ENCODE measurements at places on chromosomes 1 and 21.

DNA sequence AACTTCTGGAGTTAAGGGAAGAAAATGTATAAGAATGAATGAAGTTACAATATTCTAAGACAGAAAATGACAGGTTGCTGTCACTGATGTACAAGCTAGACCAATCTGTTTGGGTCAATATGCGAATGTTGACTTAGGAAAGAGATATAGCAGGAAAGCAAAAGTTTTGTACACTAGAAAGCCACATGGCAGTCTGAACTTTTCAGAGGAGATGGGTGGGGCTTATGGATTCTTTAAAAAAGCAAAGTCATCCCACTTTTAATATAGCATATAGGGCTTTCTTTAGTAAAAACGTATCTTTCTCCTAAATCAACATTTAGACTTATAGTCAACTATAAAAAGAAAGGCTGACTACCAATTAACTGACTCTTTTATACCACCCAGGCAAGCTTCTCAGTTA, 381.2 kb downstream of the PTPRC start:
- no peak for DNase-seq

DNA sequence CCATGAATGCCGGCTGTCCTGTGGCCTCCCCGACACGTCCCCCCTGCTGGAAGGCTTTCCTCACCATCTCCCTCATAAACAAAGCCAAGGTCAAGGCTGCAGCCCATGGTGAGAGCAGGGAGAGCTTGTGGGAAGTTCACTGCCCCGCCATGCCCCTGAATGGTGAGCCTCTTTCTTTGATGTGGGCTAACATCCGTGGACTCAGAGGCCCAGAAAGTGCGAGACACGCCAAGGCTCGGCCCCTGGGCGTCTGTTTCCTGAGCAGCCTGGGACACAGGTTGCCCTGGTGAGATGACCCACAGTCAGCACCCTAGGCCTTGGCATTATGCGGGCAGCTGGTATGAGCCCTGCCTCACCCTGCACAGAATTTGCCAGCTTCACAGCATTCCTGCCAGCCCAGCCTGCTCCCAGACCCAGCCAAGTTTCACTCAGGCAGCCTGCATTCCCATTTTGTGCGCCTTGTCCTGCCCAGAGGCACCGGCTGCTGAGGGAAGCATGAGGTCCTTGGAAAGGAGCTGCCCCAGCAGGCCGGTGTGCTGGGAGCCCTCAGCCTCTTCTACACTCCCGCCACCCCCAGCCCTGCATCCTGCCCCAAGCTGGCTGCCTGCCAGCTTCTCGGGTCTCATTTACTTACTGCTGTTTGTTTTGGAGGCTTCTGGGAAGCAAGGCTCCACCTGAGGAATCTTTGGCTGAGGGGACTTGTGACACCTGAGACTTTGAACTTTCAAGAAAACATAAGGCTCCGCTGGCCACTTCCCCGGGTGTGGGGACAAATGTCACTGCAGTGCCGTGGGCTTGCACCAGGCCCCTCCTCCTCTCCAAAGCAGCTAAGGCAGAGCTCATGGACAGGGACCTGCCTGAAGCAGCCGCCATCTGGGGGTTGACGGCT, 31.9 kb downstream of the NEK2 start:
- peak; percentile 20 for DNase-seq

GRCh38 chr1:202577381-202577780, 132.9 kb downstream of the SYT2 start:
- no peak for DNase-seq

DNA sequence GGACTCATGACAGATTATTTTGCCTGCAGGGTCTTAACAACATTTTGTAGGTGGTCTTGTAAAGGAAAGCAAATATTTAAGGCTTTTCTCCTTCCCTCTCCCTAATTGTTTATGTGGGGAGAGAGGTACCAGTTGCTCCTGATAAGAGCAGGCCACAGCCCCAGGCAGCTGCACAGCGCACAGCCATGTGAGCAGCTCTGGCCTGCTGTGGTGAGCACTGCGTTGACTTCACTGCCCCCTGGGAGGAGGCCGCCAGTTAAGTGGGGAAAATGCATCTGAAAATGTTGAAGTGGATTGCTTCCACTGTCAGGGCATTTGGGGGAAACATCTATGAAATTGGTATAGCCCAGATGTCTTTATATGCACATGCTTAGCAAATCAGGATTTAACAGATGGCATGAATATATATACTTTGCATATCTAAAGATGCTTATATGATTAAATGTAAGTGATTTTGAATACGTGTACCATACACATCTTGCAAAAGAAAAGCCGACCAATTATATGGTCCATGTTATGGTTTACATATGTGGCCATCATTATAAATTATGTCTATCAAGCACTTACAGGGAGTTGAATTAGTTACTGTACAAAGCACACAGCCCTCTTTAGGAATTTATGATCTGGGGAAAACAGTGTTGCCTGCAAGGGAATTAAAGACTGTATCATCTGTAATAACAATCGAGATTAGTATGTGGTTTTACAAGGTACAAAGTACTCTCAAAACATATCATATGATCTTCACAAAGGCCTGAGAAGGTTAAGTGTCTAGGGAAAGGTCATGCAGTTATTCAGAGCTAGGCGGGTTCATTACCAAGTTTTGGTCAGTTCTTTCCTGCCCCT, 132.1 kb downstream of the RHOU start:
- no peak for DNase-seq

- no peak for DNase-seq
Observed at GRCh38 chr1:115092175-115092574, 2.9 kb upstream of the TSPAN2 start.

DNA sequence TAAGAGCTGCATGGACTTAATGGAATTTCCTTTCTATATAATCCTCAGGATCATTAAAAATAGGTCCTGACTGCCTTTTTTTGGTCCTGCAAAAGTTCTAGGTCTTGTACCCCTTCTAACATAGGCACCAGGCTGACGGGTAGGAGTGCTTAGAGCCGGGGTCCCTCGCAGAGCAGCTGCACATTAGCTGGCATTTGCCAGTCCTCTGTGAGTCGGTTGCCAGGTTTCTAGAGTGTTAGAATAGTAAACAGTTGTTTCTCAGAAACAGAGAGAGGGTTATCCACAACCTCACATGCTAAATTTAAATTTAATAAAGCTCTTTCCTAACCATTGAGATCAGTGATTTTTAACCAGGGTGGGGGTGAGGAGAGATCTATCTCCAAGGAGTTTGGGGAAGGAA, 35.4 kb upstream of the HEATR1 start:
- no peak for DNase-seq

DNA sequence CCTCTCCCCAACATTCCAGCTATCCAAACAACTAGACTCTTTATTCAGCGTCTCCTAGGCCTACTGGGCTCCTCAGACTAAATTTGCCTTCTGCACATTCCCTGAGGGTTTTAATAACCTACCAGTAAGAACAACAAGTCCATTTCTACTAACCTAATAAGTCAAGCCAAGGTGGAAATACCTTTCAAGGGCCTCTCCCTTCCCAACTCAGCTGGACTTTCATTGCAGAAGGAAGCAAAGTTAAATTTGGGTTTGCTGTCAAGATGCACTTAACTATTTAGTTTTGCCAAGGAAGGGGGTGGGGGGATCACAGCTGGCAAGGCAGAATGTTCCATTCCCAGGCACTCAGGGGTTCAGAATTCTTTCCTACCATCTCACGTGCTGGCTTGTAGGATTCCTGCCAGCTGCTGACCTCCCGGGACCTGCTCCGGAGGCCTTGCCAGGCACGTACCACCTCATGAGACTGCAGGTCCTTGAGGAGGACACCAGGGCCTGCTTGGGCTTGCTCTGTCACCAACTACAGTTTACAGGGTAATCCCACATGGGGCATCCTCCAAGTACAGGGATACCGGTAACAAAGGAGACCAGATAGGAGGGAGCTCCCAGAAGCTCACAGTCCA, 29.8 kb downstream of the SLC30A1 start:
- DNase-seq = no peak

GRCh38 chr1:9289711-9290485, 2.8 kb upstream of the SPSB1 start:
- no peak for DNase-seq

DNA sequence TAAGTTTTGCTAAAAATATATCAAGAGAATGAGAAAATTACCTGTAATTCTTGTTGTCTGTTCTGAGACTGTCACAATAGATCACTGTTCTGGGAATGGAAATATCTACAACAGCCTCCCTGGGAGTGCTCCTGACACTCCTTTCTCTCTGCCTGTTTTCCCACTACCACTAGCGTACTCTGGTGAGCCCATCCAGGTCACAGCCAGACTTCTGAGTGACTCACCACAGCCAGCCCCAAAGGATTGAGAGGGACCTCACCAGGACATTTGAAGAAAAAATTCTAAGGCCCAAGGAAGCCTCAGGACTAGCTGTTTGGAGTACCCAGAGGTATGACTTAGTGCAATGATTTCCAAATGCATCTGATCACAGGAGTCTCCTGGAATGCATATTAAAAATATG, 39.0 kb upstream of the TADA1 start:
- no peak for DNase-seq

DNA sequence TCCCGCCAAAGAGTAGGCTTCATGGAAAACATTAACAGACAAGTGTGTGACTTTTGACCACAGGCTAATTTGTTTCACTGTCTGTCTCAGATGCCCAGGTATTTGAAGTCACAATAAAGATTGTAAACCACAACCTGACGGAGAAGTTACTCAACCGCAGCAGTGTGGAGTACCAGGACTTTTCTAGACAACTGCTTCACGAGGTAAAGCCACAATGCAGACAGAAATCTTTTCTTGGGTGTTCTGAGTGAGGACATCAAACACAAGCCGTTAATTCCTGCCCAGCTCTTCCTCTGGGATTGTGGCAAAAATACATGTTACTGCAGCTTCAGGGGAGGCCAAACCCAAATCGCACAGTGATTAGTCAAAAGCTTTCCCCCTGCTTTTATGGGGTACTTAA, 31.0 kb downstream of the UMODL1 start:
- DNase-seq = no peak

DNA sequence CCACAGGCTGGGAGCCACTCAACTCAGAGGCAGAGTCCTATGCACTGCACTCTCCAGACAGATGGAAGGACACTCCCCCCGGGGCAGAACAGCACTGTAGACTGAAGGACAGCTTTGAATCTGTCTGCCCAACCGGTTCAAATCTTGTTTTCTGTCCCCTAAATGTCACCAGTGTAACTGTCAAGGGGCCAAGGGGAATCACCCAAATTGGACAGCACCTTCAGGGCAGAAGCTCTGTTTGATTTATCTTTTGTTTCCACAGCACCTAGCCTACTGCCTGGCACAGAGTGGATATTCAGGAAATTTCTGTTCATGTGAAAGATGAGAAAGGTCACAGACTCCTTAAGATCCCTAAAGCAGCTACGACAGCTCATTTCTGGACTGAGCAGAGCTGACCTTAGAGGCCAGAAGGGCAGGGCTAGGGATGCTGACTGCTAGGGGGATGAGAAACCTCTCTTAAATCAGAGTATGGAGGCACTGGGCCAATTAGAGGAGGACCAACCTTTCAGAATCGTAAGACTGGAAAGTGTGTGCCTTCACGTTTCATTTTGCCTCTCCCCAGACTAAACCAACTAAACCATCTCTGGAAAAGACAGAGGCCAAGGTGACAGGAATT, 41.0 kb downstream of the ITPKB start:
- DNase-seq = no peak

DNA sequence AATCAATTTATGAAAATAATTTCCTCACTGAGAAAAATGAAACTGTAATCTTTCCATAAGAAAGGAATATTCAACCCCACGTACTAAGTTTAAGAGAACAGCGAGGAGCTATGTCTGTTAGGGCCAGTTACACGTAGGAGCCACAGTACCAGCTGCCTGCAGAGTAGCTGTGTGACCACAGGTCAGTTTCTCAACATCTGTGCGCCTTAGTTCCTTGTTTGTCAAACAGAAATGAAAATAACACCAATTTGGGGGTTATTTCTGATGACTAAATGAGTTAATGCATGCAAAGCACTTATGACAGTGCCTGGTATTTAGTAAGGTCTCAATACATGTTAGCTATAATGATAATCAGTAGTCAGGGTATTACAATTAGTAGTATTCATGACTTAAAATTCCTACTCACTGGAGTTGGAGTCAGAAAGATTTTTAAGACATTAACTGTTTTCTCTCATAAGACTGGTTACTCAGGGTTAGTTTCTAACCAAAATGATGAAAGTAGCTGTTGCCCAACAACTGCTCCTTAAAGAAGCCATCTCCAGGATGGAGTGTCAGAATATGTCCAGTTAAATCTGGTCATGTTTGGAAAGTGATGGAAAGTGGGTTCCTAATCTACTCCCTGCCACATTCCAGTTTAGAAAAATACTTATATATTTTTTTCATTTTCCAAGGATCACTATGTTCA, 85.8 kb upstream of the ZNF648 start:
- no peak for DNase-seq

DNA sequence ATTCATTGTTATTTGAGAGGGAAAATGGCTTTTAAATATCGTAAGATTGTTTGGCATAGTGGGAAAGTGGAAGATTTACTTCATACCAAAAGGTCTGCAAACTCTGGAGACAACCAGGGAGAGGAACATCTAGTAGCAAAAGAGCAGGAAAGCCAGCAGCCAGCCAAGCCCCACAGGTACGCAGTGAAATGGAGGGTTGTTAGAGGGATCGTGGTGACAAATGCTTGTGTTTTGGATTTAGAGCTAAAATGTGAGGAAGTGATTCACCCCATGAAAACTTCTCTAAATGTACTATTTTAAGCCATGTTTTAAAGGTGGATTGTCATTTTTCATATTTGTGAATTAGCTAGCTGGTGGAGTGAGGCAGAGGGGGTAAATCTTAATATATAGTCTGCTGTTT, 69.3 kb downstream of the RPS6KC1 start:
- DNase-seq = no peak

DNA sequence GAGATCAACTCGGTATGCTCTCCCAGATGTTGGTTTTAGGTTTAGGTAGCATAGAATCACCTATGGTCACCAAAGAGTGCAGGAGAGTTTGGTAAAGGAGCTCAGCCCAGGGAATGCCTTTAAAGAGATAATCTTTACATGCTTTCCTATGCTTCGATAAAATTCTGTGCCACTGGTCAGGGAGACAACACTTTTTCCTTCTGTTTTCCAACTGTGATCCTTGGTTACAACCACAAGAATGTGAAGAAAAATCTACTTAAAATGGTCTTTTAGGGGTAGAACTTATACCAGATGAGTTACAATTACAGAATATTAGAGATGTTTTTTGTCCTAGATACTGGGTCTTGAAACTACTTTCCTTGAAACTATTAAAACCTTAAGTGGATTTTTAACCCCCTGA, 895.6 kb downstream of the TTLL7 start:
- DNase-seq = no peak

Measured in OCI-LY7 (cell line).